ENCODE measurements at places on chromosomes 12 and 14.

DNA sequence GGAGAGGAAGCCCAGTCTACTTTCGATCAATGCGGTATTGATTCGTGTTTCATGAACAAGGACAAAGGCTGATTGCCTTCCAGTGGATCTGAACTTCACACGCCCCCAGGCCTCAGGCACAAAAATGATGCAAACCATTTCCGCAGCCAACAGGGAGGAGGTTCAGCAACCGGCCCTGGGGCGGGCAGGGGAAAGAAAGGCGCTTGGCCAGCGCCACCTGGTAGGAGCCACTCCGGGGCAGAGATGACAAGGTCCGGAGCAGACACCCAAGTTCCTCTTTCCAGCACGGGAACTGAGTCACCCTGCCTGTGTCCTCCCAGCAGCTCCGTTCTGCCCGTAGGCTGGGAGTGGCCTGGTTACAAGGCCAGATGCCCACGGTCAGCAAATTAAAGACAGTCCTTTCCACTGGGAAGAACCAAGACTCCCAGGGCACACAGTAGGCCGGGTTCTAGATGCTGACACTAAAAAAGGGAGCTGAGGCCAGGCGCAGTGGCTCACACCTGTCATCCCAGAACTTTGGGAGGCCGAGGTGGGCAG is 136.3 kb downstream of the SCARB1 start:
- peak; percentile 88 for DNase-seq

DNA sequence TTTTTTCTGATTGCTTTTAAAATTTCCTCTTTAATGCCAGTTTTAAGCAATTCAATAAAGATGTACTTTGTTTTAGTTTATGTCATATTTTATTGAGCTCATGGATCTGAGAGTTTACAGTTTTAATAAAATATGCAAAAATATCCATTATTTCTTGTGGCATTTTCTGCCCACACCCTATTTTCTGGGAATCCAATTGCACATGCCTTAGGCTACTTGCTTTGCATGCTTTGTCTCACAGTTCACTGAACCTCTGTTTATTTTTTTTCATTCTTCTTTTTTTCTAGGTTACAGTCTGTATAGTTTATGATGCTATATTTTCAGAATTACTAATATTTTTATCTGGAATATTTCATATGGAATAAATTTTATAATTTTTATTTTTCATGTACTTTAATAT is 1258.0 kb downstream of the FSCB start:
- DNase-seq = no peak

- no peak for DNase-seq
Observed at GRCh38 chr14:53190938-53191337, 37.8 kb upstream of the DDHD1 start.

DNA sequence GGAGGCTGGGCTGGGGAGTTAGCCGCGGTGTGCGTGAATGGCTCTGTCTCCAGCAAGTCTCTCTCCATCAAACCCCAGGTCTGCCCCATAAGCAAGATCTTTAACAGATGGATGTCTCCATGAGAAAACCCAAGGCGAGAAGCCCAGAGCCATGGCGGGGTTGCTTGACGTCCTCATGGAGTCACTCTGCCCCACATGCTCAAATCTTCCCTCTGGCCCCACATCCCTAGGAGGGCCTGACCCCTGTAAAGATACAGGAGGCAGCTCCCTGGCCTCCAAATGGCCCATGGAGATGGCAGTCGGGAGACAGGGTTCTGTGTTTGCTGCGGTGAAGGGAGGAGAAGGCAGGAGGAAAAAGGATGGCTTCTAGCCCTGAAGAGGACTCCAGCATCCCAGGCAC is 49.3 kb downstream of the C14orf132 start:
- DNase-seq = no peak

- DNase-seq = no peak
Observed at GRCh38 chr14:31190219-31190603, 17.4 kb downstream of the HECTD1 start.

DNA sequence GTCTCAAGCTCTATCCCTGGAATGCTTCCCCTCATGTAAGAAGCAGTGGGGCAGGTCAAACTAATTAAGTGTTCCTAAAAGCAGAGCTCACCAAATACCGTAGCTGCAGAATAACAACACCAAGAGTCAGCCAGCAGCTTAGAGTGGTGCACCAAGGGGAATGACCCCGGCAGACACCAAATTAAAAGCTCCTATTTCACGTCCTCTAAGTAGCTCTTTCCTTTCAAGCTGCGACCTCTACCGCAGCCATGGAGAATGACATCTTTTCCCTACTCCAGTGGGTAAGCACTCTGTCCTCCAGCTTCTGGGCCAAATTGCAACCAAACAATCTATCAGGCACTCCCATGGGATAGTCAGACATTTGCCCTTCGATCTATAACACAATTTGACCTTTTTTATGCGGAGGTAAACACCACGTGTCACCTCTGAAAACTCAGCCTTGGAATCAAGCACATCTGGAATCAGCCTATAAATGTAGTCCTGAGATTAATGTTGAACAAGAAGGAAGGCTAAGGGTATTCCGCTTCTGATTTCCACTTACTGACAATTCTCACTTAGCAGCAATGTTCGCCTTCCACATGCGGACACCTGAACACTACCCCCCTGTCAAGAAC is 67.6 kb upstream of the CDKN3 start:
- DNase-seq = peak; percentile 88

- no peak for DNase-seq
Observed at GRCh38 chr12:2179953-2180736, 127.4 kb downstream of the CACNA1C start.

DNA sequence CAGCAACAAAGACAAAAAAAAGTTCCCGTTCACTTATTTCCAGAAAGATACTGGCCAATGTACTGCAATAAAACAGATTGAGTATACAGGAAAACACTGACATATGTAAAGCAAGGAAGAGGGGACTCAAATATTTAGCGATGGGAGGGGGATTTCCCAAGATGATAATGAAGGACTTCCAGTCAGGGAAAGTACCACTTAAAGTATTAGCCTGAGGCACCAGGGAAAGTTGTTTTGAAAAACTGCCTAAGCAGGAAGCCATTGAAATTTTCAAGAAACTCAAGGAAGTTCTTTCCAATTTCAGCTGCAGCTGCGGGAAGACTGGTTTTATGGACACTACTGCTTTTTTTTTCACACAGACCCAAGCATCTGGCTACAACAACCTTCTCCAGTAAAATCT is 1007.4 kb upstream of the NOVA1 start:
- no peak for DNase-seq

- no peak for DNase-seq
Observed at GRCh38 chr12:126093908-126094307, 1028.7 kb downstream of the AACS start.

DNA sequence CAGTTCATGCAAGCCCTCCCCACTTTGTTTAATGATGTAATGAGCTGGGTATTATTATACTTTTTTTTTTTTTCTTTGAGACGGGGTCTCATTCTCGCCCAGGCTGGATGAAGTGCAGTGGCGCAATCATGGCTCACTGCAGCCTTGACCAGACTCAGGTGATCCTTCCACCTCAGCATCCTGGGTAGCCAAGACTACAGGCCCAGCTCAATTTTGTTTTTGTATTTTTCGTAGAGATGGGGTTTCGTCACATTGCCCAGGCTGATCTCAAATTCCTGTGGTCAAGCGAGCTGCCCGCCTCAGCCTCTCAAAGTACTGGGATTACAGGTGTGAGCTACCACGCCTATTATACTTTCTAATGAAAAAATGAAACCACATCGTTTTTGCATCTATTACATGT is 4.5 kb upstream of the DCAF11 start:
- DNase-seq = no peak

DNA sequence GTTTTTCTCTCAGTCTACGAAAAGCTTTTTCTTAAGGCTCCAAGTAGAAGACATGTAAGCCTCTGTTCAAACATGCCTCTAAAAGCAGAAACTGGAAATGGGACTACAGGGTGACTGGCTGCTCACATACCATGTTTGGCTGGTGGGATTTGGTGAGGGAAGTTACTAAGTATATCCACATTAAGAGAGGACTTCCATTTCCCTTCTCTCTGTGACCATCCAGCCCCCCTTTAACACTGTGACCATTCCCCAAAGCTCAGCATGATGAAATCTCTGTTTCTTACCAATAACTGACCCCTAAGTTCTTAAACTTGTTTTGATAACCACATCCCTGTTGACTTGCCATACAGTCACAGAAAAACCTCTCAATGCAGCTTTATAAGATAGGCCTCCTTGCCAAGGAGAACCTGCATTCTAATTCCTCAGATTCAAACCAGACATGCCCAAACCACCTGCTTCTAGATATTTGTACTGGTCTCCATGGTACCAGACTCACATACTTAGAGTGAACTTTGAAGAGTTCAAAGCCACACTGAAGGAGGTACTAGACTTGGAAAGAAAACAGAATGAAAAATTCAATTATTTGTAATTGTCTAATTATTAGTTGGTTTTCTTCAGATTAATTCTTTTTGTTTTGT is 102.2 kb downstream of the VEZT start:
- no peak for DNase-seq

DNA sequence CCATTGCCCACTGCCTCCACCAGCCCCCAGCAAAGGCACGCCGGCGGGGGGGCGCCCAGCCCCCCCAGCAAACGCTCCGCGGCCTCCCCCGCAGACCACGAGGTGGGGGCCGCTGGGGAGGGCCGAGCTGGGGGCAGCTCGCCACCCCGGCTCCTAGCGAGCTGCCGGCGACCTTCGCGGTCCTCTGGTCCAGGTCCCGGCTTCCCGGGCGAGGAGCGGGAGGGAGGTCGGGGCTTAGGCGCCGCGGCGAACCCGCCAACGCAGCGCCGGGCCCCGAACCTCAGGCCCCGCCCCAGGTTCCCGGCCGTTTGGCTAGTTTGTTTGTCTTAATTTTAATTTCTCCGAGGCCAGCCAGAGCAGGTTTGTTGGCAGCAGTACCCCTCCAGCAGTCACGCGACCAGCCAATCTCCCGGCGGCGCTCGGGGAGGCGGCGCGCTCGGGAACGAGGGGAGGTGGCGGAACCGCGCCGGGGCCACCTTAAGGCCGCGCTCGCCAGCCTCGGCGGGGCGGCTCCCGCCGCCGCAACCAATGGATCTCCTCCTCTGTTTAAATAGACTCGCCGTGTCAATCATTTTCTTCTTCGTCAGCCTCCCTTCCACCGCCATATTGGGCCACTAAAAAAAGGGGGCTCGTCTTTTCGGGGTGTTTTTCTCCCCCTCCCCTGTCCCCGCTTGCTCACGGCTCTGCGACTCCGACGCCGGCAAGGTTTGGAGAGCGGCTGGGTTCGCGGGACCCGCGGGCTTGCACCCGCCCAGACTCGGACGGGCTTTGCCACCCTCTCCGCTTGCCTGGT is at the start of gene CDKN1B:
Gene CDKN1B (plus strand): TSS at position 576 of the 793 bp plus-strand sequence. CDS start 472 bp downstream, outside the sequence.
- peak; percentile 75 for DNase-seq

- DNase-seq = no peak
Observed at GRCh38 chr12:28794786-28795185, 354.3 kb upstream of the FAR2 start.

GRCh38 chr12:89525305-89525823 is 483 bp downstream of the POC1B start:
- peak; percentile 12 for DNase-seq
